B cell (primary cell): ENCODE measurements at places on chromosomes 16 and 17.

DNA sequence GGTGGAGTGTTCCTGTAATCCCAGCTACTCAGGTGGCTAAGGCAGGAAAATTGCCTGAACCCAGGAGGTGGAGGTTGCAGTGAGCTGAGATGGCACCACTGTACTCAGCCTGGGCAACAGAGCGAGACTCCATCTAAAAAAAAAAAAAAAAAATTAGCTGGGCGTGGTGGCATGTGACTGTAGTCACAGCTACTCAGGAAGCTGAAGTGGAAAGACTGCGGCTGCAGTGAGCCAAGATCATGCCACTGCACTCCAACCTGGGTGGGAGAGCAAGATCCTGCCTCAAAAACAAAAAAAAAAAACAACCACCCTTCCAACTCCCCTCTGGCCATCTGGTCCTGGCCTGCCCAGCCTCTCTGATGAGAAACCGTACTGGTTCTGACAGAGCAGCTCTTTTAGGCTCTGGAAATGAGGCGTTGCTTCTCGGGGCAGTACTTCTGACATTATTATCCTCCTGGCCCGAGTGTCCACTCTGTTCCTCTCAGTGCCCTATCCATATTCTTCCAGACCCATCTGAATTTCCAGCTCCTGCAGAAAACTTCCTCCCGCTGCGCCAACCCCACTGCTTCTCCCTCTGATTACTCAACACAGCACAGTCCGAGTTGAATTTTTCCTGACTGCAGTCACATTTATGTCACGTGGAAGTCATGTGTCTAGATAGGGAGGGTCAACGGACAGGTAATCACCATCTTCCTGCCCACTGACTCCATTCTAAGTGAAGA is 13.3 kb downstream of the GGA2 start:
- DNase-seq = peak; percentile 50

- peak; percentile 34 for DNase-seq
These were observed 1.1 kb downstream of the MAPK3 start for GRCh38 chr16:30121741-30122571.

- DNase-seq = no peak
These were observed 108.6 kb downstream of the PRKCB start for GRCh38 chr16:23944381-23944780.

DNA sequence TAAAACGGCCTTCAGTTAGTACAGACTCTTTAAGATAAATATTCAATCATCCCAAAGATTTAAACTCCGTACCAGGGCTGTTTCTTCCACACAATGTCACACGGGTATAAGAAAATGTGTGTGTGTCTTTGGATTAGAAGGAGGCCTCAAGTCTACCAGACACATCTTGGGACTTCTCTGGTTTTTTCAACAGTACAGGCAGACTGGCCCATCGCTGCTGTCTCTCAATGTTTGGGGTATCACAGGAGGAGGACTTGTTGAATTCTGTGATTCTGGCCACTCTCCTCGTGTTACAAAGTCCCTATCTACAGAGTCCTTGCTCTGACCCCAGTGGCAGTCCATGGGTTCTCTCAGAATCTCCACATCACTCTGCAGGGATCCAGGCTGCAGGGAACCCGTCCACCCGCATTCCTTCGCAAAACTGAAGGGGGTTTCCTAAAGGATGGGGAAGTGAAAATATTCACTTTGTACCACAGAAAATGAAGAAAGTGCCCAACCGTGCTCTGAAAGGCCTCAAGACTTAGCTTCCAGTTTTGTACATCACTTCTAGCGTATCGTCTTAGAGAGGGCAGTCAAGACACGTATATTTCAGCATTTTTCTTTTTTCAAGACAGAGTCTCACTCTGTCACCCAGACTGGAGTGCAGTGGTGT is 373.2 kb downstream of the NPIPA8 start:
- DNase-seq = peak; percentile 30

DNA sequence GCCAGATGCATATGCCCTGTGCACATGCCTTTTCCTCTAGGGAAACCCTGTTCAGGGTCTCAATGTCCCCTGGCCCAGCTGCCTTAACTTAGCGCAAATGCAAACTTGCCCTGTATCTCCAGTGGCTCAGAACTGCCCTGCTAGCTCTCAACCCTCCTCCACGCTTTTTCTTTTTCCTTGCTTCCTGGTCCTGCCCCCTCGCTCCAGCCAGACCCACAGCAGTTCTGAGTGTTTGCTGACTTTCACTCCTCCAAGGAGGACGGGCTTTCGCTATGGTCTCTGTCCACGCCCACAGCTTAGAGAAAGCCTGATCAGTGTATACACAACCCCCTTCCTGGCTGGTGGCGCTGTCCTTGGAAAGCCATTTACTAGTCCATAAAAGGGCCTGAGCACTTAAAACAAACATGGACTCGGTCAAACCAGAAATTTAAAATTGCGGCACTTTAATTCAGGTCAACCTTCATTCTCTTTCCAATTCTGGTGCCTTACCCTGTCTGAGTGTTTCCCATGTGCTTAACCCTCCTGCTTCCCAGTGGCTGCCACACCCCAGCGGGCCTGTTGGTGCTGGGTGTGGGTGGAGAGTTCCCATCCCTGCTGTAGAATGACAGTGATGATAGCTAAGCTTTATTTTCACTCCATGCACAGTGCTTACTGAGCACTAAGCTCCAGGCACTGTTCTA is 15.6 kb upstream of the TMEM98 start:
- DNase-seq = no peak
